ENCODE measurements at places on chromosomes 2 and 18.

GRCh38 chr2:64582774-64583340 is 58.7 kb downstream of the AFTPH start:
- no peak for DNase-seq

DNA sequence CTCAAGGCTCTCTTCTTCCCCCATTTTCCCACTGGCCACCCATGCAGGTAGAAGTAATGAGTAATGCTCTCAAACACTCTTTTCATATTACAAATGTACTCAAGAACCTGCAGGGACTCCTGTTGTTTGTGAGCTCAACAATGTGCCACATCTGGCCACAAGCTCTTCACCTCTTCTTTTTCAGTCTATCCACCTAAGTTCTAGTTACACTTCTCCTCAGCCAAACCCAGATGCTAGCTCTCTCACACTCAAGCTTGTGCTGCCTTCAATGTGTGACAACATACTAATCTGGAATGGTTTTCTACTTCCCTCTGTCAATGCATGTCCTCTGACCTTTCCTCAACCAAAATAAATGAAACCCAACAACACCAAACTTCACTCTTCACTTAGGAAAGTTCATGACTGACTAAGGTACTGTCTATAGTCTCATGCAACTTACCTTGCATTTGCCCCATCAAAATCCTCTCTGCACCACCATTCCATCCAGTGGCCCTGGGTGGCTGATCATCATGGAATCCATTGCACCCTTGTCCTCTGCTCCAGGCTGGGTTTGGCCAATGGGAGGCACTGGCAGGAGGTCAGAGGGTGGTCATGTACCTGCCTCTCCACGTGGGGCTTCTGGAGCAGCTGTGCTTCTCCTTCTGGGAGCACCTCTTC is 5.3 kb upstream of the IL18R1 start:
- no peak for DNase-seq

- peak; percentile 48 for DNase-seq
These were observed 163.8 kb downstream of the WDPCP start for GRCh38 chr2:63424329-63425078.

DNA sequence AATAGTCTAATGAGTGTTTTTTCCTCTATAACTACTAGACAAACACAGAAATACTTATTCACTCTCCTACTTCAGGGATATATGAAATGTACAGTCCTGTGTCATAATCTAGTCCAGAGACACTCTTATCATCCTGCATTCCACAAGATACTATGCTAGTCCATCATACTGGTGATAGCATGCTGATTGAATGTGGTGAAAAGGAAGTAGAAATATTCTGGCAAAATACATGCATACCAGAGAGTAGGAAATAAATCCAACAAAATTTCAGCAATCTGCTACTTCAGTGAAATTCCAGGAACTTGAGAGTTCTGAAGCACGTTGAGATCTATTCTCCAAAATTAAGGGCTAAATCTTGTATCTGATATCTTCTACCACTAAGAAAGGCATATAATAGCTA is 353.9 kb downstream of the PID1 start:
- no peak for DNase-seq

DNA sequence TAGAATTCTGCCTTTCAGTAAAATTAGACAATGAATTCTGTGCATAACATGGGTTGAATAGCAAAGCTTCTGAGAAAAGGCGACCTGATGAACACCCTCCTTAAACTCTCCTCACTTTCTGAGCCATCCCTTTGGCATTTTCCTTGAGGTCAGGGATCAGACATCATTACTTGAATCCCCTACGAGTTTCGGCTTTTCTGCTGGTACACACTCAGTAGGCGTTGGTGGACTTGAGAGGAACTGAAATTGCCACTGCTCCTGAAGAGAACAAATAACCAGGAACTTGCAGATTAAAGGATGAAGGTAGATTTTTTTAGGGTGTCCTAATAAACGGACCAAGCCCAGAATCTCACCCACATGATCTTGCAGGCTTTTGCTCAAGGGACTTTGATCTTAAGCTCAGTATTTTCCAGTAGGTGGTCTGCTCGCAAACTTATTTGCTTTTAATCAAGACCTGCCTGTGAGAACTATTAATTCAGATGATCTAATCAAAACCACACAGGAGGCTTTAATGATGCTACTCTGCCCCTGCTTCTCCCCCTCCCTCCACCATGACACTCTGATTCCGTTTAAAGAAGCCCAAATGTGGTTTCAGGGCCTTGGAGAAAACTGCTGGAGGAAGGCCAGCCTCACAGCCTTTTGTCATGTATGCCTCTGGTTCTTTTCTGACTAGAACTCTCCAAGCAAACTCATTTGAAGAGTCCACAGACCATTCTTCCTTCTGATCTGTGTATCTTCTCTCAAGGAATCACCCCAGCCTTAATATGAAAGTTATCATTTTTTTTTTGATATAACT is 124.9 kb downstream of the PRKCE start:
- DNase-seq, result no peak

- DNase-seq, result no peak
These were observed 43.0 kb upstream of the SLC1A4 start for GRCh38 chr2:64945973-64946768.

GRCh38 chr2:3365219-3365618 is 12.4 kb downstream of the EIPR1 start:
- no peak for DNase-seq
